Mucosa of gallbladder (tissue), 1 donor: ENCODE measurements at places on chromosomes 1 and 21.
A peak's percentile ranks its signal among the peaks of the same experiment; 100 is the strongest.

GRCh38 chr1:21152423-21153100, 24.1 kb downstream of the EIF4G3 start:
- no peak for DNase-seq

DNA sequence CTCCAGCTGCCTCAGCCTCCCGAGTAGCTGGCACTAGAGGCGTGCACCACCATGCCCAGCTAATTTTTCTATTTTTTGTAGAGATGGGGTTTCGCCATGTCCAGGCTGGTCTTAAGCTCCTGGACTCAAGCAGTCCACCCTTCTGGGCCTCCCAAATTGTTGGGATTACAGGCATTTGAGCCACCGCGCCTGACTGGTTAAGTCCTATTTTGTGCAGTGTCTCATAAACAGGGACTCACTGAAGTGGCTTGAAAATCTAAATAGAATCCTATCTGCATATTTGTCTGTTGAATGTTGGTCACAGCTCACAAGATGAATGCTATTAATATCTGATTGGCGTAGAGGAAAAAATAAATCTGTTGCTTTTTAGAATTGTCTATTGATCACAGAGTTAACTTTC, 5.9 kb upstream of the CHAF1B start:
- no peak for DNase-seq

DNA sequence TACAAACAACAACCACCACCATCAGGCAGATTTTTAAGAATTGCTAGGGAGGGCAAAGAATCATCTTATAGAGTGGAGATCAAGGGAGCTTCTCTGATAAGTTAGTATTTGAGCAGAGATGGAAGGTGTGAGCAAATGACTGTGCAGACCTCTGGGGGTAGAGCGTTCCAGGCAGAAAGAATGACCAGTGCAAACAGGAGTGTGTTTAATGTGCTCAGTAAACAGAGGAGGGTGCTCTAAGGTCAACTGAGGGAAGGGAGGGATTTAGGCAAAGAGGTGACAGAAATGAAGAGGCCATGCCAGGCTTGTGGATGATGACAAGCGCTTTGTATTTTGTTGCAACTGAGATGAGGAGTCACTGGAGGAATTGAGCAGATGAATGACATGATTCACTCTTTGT, 172.5 kb upstream of the GJB5 start:
- DNase-seq = no peak

DNA sequence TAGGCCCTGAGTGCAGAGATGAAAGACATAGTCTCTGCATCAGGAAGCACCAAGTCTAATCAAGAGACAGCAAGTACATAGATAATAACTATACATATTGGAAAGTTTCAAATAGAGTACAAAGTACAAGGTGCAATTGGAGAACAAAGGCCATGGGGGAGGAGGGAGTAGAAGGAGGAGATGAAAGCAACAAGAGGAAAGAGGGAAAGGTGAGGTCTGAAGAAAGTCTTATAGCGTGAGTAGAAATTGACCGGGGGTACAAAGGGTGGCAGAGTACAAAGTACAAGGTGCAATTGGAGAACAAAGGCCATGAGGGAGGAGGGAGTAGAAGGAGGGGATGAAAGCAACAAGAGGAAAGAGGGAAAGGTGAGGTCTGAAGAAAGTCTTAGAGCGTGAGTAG, 244.2 kb upstream of the JUN start:
- peak; percentile 60 for DNase-seq

DNA sequence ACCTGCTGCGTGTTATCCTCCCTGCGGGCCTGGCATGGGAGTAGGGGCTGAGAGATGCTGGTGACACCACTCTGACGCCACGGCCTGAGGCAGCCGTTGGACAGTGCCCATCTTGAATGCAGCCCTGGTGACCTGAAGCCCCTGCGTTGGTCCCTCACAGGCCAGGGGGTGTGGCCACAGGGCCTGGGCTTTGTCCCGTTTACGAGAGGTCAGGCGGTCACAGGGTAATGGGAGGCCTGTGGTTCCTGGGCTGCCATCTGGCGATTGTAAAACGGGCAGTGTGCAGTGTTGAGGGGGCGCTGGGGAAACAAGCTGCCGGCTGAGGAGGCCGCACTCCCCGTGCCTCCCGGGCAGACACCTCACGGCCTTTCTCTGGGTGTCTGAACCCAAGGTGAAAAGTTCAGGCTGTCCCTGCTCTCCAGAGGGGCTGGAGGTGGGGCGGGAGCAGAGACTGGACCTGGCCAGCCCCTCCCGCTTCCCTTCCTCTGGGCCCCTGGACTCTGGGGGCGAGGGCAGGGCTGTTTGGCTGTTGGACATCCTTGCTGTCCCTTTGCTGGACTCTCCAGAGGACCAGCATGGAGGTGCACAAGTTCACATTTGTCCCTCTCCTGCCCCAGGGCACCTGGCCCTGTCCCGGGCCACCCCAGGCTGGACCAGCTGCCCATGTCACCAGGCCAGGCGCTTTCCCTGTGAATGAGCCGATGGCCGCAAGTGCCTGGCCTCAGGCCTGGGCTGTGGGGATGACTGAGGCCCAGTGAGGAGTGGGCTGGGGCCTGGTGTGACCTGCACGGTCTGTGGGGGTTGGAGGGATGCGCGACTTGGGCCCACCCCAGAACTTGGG, 42.4 kb downstream of the SKI start:
- DNase-seq = no peak

- DNase-seq = no peak
Observed at GRCh38 chr1:114435088-114435715, 75.8 kb downstream of the TRIM33 start.

GRCh38 chr1:225304996-225305395, 122.8 kb downstream of the LBR start:
- no peak for DNase-seq

DNA sequence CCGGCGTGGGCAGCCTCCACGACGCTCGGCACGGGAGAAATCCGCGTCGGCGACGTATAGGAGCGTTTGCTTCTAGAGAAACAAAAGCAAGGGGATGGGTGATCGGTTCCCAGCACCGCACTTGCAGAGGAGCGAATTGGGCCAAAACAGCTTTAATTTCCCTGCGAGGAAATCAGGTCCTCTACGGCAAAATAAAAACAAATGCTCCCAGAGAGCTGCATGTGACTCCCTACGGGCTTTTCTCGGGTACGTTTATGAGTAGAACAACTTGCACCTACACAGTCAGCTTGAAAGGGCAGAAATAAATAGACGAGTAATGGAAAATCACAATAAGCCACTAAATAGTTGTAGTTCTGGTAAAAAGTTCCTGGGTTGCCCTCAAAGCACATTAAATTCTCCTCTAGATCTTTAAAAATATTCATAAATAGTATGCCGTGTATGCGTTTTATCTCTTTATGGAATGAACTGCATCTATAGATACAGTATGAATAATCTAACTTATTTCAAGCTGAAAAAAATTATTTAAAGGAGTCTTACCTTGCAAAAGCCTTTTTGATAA, 1.2 kb downstream of the NHLH2 start:
- DNase-seq = no peak

GRCh38 chr1:234960722-234961455, 167.7 kb downstream of the TOMM20 start:
- peak; percentile 85 for DNase-seq

DNA sequence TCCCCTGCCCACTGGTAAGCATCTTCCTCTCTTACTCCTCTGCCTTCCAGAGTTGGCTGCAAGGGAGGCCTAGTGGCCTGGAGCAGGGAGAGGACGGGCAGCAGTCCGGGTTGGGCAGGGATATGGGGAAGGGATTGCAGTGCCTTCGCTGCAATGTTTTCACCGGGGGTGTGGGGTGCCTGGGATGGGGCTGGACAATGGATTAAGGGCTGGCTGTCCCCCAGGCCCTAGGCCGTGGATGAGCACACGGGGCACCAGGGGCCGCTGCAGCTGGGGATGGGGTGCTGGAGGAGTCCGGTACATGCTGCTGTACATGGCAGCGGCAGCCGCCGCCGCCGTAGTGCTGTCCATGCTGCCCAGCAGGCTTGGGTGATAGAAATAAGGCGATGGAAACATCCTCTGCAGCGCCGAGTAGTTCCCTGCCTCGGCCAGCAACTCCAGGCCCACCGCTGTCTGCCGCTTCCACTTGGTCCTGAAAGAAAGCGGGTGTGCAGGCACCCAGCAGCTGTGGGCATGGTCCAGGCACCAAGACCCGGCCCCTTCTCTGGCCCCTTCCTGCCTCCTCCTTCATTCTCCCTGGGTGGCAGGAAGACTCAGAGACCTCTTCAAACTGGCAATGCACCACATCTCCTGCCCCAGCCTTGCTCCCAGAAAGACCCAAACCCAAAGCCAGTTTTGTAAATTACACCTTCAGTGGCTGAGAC, 4.8 kb downstream of the BARHL2 start:
- no peak for DNase-seq

DNA sequence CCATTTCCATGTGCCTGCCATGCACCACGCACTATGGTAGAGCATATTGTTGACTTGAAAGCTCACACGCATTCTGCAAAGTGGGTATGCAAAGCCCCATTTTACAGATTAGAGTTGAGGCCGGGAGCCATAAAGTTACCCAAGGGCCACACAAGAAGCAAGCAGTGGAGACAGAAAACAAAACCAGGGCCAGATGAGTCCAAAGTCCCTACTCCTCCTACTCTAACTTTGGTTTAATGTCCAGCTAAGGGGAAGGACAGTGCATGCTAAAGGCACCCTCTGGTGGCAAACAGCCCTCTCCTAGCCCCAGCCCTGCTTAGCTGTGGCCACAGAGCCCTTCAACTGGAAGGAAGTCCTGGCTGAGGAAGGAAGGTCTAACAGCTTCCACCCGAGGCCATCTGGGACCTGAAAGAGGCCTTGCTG, 74.9 kb downstream of the SLC66A1 start:
- DNase-seq = peak; percentile 61

DNA sequence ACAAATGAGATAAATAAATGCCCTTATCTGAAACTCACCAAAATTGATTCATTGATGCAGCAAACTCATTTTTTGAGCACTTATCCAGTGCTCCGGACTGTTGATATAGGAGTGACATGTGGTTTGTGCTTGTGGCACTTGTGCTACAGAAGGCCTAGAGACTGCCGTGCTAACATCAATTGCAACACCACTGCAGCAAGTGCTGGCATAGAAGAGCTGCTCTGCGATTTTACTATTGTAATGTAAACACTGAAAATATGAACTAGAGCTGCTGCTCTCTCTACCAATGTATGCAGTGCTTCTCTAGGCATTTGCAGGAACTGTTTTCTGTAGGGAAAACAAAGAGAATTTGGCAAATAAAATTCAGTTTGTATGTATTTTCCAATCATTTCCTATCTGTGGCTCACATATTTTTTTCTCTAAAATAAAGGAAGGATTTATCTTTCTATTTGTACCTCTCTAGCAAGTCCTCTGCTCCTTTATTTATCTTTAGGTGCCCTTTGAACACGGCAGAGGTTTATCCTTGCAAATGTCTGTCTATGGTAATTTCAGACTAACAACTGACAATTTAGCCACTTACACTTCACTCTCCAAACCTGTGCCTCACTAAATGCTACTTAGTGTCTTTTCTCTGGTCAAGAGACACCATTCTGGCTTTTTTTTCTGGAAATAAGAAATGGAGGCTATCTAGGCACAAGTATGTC, 409.5 kb upstream of the ADGRL2 start:
- no peak for DNase-seq

- DNase-seq = peak; percentile 89
Observed at GRCh38 chr1:156892190-156893047, 1.1 kb upstream of the PEAR1 start.

DNA sequence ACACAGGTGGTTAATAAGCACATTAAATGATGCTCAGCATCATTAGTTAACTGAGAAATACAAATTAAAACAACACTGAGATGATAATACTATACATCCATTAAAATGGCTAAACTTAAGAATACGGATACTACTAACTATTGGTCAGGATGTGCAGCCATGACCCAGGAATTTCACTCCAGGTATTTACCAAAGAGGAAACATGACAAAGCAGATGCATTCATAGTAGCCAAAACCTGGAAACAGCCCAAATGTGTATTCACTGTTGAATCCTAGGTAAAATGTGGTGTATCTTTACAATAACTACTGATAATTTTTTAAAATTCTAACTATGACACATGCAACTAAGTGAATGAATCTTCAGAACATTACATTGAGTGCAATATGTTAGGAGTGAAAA, 73.0 kb downstream of the PTPRC start:
- DNase-seq = no peak

GRCh38 chr21:36841866-36842265, 124.6 kb downstream of the HLCS start:
- DNase-seq = no peak

- DNase-seq = no peak
Observed at GRCh38 chr1:29669912-29670311, 433.6 kb downstream of the PTPRU start.

DNA sequence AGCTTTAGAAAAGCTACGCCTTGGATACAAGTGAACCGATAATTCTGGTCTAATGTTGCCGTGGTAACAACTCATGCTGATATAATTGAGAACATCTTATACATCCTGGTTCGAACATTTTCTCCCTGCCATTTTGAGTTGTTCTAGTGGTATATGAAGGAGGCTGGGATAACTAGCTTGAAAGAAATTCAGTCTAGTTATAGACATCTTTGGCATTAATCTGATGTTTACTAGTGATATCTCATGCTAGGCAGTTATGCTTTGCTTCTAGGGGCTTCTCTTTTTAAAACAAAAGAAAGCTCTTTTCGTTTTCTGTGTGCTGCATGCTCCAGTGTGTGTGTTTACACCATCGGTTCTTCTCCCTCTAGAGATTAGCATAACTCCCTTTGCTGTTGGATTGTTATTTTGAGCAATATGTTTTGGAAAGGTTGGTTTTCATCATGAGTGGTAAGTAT, 20.5 kb downstream of the PRKACB start:
- no peak for DNase-seq

DNA sequence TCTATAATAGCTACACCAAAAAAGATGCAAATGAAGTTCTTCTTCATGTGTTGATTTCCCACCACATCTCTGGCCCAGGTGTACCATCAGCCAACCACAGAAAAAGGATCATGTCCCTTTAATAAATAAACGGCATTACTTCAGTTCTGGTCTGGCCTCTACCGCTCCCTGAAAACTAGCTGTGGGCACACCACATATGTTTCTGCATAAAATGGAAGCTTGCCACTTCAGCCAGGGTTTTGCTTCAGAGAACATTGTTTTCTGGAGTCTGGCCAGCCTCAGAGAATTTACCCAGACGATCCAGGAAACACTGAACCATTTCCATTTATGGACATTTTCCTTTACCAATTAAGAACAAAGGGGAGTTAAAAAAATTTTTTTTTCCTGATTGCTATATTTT, 5.8 kb upstream of the LAMC2 start:
- DNase-seq = peak; percentile 57

GRCh38 chr1:202349206-202349928, 868 bp downstream of the PPP1R12B start:
- peak; percentile 11 for DNase-seq

GRCh38 chr1:181119093-181119989, 30.8 kb downstream of the IER5 start:
- DNase-seq = no peak

- no peak for DNase-seq
Observed at GRCh38 chr1:198837278-198838021, 198.6 kb downstream of the PTPRC start.

- DNase-seq = no peak
Observed at GRCh38 chr1:92482665-92483609, 3.8 kb downstream of the GFI1 start.

DNA sequence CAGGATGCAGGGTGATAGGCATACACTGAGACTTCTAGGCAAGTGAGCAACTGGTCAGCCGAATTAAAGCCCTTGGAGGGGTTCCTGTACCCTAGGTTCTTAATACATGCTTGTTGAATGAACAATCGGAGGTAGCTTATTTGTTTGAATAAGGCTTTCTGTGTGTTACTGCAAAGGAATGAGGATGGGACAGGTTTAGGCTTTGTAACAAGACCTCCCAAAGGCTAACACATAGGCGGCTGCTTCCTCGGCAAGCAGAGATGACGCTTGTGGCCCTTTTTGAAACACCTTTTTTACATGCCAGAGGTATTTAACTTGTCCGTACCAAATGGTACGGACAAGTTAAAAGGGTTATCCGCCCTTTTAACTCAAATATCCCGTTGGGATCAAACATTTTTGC, 511.6 kb downstream of the KIF26B start:
- DNase-seq = no peak
